Activated T-cell treated with anti-CD3 and anti-CD28 coated beads, Interleukin-2, amount 50 U/mL, for 4 hours (primary cell): ENCODE measurements at places on chromosomes 1 and 21.

DNA sequence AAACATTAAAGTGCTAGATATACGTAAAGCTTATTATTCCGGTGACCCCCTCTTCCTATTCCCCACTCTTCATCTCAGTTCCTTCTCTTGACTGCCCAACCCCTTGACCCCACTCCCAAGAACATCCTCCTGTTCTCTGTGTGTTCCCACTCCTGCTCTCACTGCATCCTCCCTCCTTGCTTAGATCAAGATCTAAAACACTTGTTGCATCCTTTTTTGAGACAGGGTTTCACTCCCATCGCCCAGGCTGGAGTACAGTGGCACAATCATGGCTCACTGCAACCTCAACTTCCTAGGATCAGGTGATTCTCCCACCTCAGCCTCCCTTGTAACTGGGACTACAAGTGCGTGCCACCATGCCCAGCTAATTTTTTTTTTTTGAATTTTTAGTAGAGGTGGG, 13.5 kb downstream of the ATP2B4 start:
- no peak for DNase-seq

- DNase-seq, result no peak
Observed at GRCh38 chr1:221947731-221948130, 205.8 kb upstream of the DUSP10 start.

GRCh38 chr1:213657013-213657412, 330.8 kb upstream of the PROX1 start:
- DNase-seq, result no peak

- no peak for DNase-seq
Observed at GRCh38 chr1:118973531-118974137, 14.5 kb downstream of the TBX15 start.

GRCh38 chr1:147539122-147539575, 2.2 kb upstream of the BCL9 start:
- no peak for DNase-seq

- DNase-seq, result no peak
Observed at GRCh38 chr1:56330391-56331026, 248.9 kb downstream of the PLPP3 start.

GRCh38 chr1:25786887-25787759, 12.9 kb upstream of the SELENON start:
- DNase-seq, result no peak

DNA sequence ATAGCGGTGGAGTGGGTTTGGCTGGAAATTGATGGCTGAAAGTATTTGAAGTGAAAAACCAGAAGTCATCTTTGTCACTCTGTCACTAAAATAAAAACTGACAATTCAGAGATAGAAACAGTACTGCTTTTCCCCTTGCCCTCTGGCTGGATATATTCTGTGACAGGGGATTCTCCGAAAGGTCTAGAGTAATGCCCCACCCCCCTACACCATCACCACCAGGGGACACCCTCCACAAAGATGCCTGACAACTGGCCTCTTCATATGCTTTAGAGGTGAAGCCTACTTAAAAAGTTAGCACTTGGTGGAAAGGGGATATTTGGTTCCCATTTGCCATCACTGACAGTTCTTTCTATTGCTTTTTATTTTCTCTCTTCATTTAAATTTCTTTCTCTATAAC, 73.5 kb downstream of the SGIP1 start:
- no peak for DNase-seq

DNA sequence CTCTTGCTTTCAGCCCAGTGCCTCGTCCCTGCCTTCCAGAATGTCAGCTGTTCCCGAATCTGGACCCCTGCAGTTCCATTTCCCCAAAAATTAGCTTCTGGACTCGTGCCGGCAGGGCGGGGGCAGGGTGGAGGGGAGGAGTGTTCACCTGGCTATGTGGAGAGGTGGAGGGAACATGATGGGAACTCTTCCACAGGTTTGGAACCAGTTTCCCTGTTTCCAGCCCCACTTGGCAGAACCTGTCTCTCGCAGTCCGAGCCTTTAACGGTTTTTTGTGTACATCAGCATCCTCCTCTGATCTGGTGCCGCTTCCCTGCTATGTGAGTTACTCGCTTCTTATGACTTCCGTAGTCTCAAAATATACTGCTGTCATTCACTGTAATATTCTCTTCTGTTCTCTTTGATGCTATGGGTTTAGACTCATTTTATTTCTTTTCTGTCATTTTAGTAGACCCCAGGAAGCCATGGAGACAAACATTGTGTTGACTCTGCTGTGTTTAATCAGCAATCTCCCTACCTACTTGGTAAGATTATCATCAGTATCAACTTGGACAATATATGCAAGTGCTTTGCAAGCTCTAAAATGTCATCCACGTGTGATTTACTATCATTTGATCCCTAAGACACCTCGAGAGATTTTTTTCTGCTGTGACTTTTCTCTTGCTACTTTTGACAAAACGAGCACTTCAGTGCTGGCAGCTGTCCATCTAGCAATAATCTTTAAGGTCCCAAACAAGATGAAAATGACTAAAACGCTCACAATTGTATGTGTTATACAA, 33.3 kb upstream of the HNRNPU start:
- no peak for DNase-seq

GRCh38 chr1:198747127-198747526, 108.3 kb downstream of the PTPRC start:
- no peak for DNase-seq

- no peak for DNase-seq
Observed at GRCh38 chr1:44676484-44677200, 2.1 kb downstream of the ARMH1 start.

GRCh38 chr1:44826375-44827196, 16.5 kb downstream of the PTCH2 start:
- DNase-seq, result no peak

GRCh38 chr1:200982071-200982945, 41.2 kb downstream of the KIF21B start:
- no peak for DNase-seq

DNA sequence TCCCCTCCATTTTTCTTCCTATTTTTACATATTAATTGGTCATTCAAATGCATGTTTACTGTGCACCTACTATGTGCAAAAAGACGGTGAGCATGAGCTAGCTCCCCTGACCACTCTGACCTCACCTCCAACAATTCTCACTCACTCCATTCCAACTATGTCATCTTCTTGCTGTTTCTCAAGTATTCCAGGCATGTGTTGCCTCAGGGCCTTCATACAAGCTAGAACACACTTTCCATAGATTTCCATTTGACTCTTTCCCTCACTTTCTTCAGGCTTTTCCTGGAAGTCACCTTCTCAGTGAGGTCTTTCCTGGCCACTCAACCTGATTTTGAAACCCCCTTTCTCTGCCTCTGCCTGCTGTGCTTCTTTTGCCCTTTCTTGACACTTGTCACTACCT, 32.6 kb downstream of the CHIA start:
- no peak for DNase-seq

- DNase-seq, result no peak
Observed at GRCh38 chr1:209155546-209155945, 428.0 kb upstream of the CAMK1G start.

GRCh38 chr1:61740751-61741700, 1.3 kb upstream of the PATJ start:
- DNase-seq, result no peak

DNA sequence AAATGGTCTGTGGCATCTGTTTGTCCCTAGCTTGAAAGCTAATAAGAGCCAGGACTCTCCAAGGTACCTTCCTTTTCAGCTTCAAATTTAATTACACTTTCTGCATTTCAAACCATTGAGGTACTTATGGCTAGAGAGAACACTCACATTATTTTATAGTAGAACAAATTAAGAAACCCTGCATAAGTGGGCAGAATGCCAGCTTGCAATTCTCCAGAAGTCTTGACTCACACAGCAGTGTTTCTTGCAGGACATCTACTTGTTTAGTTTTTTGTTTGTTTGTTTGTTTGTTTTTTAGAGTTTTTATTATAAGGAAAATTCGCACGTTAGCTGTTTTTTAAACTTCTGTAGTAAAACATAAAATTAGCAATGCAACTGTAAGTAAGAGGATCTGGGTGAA, 397.2 kb downstream of the NEGR1 start:
- DNase-seq, result no peak
